Activated CD4-positive, alpha-beta T cell treated with anti-CD3 and anti-CD28 coated beads for 24 hours (primary cell): ENCODE measurements at places on chromosomes 4 and X.

DNA sequence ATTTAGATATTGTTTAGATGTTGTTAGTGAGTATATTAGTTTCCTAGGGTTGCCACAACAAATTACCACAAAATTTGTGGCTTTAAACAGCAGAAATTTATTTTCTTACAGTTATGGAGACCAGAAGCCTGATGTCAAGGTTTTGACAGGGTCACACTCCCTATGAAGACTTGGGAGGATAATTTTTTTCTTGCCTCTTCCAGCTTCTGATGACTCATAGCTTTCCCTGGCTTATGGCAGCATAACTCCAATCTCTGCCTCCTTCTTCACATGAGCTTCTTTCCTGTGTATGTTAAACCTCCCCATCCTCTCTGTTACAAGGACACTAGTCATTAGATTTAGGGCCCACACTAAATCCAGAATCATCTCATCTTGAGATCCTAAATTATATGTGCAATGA lies 20.9 kb upstream of the RAB40A start:
- no peak for DNase-seq

GRCh38 chrX:148363471-148364235 lies 136.8 kb upstream of the AFF2 start:
- no peak for DNase-seq

DNA sequence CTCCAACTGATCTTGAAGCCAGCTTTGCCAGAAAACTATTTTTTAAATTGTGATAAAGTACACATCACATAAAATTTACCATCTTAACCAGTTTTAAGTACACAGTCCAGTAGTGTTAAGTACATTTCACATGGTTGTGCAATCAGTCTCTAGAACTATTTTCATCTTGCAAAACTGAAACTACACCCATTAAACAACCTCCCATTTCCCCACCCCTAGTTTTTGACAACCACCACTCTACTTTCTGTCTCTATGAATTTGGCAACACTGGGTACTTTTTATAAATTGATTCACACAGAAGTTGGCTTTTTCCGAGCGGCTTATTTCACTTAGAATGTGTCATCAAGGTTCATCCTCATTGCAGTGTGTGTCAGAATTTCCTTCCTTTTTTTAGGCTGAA lies 31.0 kb downstream of the TRPC5 start:
- DNase-seq = no peak

DNA sequence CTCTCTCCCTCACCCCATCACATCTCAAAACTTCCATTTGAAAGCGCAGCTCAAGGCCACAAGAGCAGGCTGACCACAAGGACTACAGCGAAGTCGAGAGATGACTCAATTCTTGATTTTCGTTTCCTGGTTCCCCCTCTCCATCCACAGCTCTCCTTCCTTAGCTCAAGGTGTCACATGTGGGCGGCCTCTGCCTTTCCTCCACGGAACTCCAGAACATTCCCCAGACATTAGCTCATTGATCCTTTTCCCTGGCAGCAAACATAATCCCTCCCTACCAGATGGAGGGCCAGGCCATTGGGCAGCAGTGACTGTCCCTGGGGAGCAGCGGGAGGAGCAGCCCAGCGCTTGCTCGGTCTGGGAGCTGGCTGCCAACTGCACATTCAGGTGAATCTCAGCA lies 56.3 kb downstream of the CCDC149 start:
- DNase-seq = no peak

- no peak for DNase-seq
Observed at GRCh38 chrX:133365871-133366611, 49.2 kb downstream of the GPC4 start.

- no peak for DNase-seq
Observed at GRCh38 chr4:73817341-73817740, 19.1 kb upstream of the CXCL6 start.
